ENCODE measurements at places on chromosomes 4 and X.
A peak's percentile ranks its signal among the peaks of the same experiment; 100 is the strongest.

DNA sequence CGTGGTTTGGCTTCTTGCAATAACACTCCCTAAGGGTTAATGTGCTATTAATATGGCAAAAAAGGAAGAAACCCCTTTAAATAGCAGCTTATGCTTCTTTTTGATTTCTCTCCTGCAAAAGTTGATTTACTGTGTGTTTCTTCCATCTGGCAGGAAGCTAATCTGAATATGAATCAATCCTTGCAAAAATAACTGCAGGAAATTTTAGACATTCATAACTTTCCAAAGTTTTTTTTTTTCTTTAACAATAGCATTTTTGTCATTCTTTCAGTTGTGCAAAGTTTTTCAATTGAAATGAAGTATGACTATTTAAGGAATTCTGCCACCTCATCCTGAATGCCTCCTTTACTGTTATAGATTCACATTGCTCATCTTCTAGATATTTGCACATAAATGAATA lies 115.6 kb downstream of the SPANXA1 start:
- no peak for DNase-seq

DNA sequence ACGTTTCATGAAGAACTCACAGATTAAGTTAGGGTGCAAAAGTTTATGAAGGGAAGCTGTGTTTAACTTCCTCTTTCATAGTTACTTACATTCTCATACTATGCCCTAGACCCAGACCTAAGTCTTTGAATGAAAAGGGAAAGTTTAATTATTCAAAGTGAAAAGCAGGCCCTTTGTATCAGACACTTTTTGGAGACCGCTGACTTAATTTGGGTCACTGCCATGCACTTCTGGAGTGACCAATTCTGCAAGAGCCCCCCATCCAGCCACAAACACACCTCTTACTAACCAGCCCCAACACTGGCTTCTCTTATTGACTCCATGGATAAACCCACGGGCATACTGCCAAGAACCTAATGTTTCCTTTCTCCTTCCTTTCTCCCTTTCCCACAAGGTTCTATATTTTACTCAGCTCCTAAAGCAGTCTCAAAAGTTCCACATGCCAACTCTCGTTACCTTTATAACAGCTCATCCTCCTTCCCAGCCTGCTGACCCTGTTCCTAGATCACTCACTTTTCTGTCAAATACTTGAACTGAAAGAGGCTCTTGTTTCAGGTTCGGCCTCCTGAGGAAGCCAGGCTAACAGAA lies 34.5 kb downstream of the ABCE1 start:
- peak; percentile 61 for DNase-seq

GRCh38 chr4:135274416-135274815 lies 1072.8 kb upstream of the PABPC4L start:
- DNase-seq = no peak

DNA sequence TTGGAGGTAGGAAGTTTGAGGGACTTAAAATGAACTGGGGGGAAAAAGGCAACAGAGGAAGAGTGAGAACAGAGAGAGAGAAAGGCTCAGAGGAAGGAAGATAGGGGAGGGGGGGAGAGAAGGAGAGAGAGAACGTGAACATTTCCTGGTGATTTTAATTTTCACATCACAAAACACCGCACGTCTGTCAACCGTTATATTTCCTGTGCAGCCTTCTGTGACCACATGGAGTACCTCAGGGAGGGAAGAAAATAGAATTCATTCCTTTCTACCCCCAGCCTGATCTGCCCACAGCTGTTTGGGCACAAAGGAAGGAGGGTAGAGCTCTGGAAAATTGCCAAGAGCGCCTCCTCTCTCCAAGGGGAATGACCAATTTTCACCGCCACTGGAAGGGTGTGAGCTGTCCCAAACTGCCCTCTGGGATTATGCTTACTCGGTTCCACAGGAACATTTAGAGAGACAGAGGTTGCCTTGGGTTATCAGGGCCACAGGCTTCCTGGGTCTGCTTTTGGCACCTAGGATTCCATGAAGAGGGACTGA lies 135.7 kb upstream of the MAMLD1 start:
- DNase-seq = no peak

DNA sequence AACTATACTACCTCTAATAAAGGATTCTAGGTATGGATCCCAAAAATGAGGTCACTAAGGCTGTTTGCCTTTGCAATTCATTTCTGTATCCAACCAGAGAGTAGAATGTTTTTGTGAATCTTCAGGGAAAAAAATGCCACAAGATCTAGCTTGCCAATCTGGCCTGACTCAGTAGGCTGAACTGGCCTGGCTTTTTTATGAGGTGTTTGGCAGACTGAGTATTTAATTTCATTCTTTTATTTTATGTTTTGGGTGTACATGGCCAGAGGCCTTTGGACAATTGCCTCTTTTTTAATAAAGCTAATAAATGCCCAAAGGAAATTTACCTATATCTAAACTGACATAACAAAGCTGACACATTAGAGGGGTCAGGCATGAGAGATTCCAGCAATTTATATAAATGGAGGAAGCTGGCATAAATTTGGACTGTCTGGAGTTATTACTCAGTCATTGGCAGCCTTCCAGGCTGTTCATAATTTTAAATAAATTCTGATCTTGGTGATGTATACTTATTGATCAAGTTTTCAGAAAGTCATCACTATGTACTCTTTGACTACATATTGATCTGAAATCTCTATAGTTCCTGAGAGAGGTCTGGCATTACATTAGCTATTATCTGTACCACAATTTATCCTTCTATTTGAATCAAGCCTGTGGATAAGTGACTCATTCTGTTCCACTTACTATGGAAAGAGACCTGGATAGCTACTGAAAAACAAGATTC lies 376.4 kb upstream of the NOCT start:
- DNase-seq = no peak

GRCh38 chr4:145904413-145905177 lies 34.0 kb downstream of the ZNF827 start:
- DNase-seq = no peak

- peak; percentile 16 for DNase-seq
Measured at GRCh38 chrX:20212486-20213089, 54.1 kb downstream of the RPS6KA3 start.
